ENCODE measurements at places on chromosomes 11 and 22.

GRCh38 chr11:118679483-118679882 is at the start of gene TREH:
TREH (minus strand) TSS chr11:118679650; CDS start chr11:118679627, 23 bp downstream.
- H3K4me1 ChIP-seq, result no peaks in the 10 kb centered on the region
- no peak for DNase-seq
- H3K27ac ChIP-seq, result no peak within 1 kb of the TSS
- H3K36me3 ChIP-seq, result no peaks in the 10 kb centered on the region

DNA sequence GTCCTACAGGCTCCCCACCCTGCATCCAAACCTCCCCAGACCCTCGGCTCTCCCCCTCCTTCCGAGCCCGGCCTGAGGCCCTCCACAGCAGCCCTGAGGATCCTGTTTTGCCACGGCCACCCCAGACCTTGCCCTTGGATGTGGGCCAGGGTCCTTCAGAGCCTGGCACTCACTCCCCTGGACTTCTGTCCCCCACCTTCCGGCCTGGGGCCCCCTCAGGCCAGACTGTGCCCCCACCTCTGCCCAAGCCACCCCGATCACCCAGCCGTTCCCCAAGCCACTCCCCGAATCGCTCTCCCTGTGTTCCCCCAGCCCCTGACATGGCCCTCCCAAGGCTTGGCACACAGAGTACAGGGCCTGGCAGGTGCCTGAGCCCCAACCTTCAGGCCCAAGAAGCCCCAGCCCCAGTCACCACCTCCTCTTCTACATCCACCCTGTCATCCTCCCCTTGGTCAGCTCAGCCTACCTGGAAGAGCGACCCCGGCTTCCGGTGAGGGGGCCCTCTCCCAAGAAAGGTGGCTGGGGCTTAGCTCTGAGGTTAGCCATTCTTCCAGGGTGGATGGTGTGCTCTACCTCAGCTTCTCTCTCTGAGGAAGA is 2.9 kb downstream of the INPP5J start:
- H3K36me3 ChIP-seq, result no peaks in the 10 kb centered on the region
- H3K4me1 ChIP-seq, result peaks cover 16% of the 10 kb centered on the region
- H3K4me3 ChIP-seq, result no peak overlapping the region
- DNase-seq, result no peak
- no peaks in the 10 kb centered on the region for H3K27me3 ChIP-seq

- H3K27ac ChIP-seq, result no peak overlapping the region
- H3K27me3 ChIP-seq, result peaks cover 11% of the 10 kb centered on the region
- no peak for DNase-seq
- H3K4me3 ChIP-seq, result peak overlapping the region; percentile 56
- no peaks in the 10 kb centered on the region for H3K36me3 ChIP-seq
These were observed 14.7 kb downstream of the SSH3 start for GRCh38 chr11:67317888-67318555.

DNA sequence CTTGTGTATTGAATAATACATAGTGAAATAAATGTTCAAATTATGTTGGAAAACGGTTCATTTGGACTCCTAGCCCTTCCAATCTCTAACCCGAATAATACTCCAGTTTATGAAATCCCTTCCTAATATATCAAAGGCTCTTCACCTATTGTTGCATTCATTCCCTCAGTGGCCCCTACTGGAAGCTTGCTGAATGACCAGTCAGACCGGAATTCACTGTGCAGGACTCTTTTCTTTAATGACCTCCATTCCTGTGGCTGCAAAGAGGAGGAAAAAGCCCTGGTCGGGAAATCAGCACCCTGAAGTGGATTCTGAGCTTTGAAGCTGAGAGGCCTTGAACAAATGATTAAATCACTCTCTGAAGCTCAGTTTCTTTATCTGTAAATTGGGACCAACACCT is 19.1 kb upstream of the RCN1 start:
- no peaks in the 10 kb centered on the region for H3K4me1 ChIP-seq
- no peaks in the 10 kb centered on the region for H3K36me3 ChIP-seq
- no peak overlapping the region for H3K4me3 ChIP-seq
- peaks cover 4% of the 10 kb centered on the region for H3K27me3 ChIP-seq

- no peaks in the 10 kb centered on the region for H3K36me3 ChIP-seq
- H3K27ac ChIP-seq, result no peak overlapping the region
- H3K27me3 ChIP-seq, result no peaks in the 10 kb centered on the region
- peaks cover 15% of the 10 kb centered on the region for H3K4me1 ChIP-seq
- DNase-seq, result peak; percentile 40
These were observed 10.6 kb downstream of the TSPAN32 start for GRCh38 chr11:2312232-2313042.

- no peaks in the 10 kb centered on the region for H3K27me3 ChIP-seq
- H3K27ac ChIP-seq, result peak overlapping the region; percentile 82
- H3K4me1 ChIP-seq, result no peaks in the 10 kb centered on the region
These were observed 959 bp upstream of the HIPK3 start for GRCh38 chr11:33256031-33256812.

GRCh38 chr11:9916480-9916879 is 252.6 kb downstream of the SWAP70 start:
- no peaks in the 10 kb centered on the region for H3K4me1 ChIP-seq
- no peak overlapping the region for H3K4me3 ChIP-seq
- H3K36me3 ChIP-seq, result no peaks in the 10 kb centered on the region

- no peaks in the 10 kb centered on the region for H3K36me3 ChIP-seq
- H3K4me1 ChIP-seq, result peaks cover 11% of the 10 kb centered on the region
- H3K27me3 ChIP-seq, result no peaks in the 10 kb centered on the region
- H3K4me3 ChIP-seq, result no peak overlapping the region
These were observed 2.8 kb upstream of the CYTH4 start for GRCh38 chr22:37279331-37280181.

GRCh38 chr22:46582281-46582933 is 37.8 kb upstream of the GRAMD4 start:
- no peaks in the 10 kb centered on the region for H3K27me3 ChIP-seq
- H3K27ac ChIP-seq, result no peak overlapping the region
- H3K4me1 ChIP-seq, result peaks cover 49% of the 10 kb centered on the region
- no peaks in the 10 kb centered on the region for H3K36me3 ChIP-seq
- H3K4me3 ChIP-seq, result no peak overlapping the region

DNA sequence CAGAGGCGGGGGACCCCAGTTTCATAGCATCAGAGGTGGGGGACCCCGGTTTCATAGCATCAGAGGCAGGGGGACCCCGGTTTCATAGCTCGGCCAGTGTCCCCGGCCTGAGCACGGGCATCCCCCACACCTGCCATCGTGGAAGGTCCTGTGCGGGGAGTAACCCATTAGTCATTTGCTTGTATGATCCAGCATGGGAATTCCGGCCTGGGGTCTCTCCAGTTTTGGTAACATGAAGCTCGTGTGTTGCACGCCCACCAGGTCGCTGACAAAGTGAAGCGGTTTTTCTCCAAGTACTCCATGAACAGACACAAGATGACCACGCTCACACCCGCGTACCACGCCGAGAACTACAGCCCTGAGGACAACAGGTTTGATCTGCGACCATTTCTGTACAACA is 29.0 kb upstream of the KRTAP5-7 start:
- no peaks in the 10 kb centered on the region for H3K4me1 ChIP-seq
- no peak overlapping the region for H3K27ac ChIP-seq
- no peak overlapping the region for H3K4me3 ChIP-seq
- peaks cover 9% of the 10 kb centered on the region for H3K36me3 ChIP-seq
- H3K27me3 ChIP-seq, result no peaks in the 10 kb centered on the region

Data from cardiac muscle cell (in vitro differentiated cells and primary cell).